ENCODE measurements at places on chromosomes 3 and 15. TPM values are rescaled to one million over a fixed set of nuclear protein-coding genes. Genes with fewer than 3 reads are reported as not detected.

GRCh38 chr3:35932995-35933394 is 293.7 kb downstream of the ARPP21 start:
- no peaks in the 10 kb centered on the region for H3K27me3 ChIP-seq
- H3K36me3 ChIP-seq, result no peaks in the 10 kb centered on the region
- DNase-seq, result no peak
- H3K4me1 ChIP-seq, result no peaks in the 10 kb centered on the region
- no peak overlapping the region for H3K27ac ChIP-seq
- H3K4me3 ChIP-seq, result no peak overlapping the region

LDHAL6B gene
- not detected for total RNA-seq

- no peaks in the 10 kb centered on the region for H3K27me3 ChIP-seq
- H3K36me3 ChIP-seq, result no peaks in the 10 kb centered on the region
- H3K4me1 ChIP-seq, result no peaks in the 10 kb centered on the region
These were observed 61.5 kb downstream of the APBA2 start for GRCh38 chr15:28947221-28947674.

GRCh38 chr15:96716075-96716474 is 385.6 kb downstream of the NR2F2 start:
- no peak for DNase-seq
- no peaks in the 10 kb centered on the region for H3K27me3 ChIP-seq
- no peaks in the 10 kb centered on the region for H3K4me1 ChIP-seq
- H3K36me3 ChIP-seq, result no peaks in the 10 kb centered on the region

GRCh38 chr3:195573611-195574496 is 9.9 kb downstream of the APOD start:
- no peak overlapping the region for H3K27ac ChIP-seq
- H3K27me3 ChIP-seq, result no peaks in the 10 kb centered on the region
- H3K4me3 ChIP-seq, result no peak overlapping the region

DNA sequence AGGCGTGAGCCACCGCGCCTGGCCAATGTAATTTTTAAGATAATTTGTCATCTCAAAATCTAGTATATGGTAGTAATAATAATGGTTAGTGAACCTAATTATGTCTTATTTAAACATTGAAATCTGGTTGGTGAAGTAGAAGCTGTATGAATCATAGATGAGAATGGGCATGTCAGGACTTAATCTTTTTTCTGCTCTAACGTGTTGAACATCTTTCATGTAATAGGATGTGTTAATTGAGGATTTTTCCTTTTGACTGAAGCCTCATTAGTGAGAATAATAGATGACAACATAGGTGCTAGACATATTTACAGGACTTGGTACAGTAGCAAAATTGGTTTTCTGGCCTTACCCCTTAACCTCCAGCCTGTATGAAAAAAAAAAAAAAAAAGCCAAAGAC is 835.6 kb downstream of the IGSF11 start:
- DNase-seq, result no peak
- H3K4me3 ChIP-seq, result no peak overlapping the region
- no peaks in the 10 kb centered on the region for H3K36me3 ChIP-seq
- no peak overlapping the region for H3K27ac ChIP-seq
- no peaks in the 10 kb centered on the region for H3K27me3 ChIP-seq
